ENCODE measurements at places on chromosomes 13 and 19.

GRCh38 chr19:56823956-56824355, 16.6 kb downstream of the PEG3 start:
- DNase-seq = no peak

- no peak for DNase-seq
Measured at GRCh38 chr13:98050041-98050466, 92.8 kb upstream of the FARP1 start.

DNA sequence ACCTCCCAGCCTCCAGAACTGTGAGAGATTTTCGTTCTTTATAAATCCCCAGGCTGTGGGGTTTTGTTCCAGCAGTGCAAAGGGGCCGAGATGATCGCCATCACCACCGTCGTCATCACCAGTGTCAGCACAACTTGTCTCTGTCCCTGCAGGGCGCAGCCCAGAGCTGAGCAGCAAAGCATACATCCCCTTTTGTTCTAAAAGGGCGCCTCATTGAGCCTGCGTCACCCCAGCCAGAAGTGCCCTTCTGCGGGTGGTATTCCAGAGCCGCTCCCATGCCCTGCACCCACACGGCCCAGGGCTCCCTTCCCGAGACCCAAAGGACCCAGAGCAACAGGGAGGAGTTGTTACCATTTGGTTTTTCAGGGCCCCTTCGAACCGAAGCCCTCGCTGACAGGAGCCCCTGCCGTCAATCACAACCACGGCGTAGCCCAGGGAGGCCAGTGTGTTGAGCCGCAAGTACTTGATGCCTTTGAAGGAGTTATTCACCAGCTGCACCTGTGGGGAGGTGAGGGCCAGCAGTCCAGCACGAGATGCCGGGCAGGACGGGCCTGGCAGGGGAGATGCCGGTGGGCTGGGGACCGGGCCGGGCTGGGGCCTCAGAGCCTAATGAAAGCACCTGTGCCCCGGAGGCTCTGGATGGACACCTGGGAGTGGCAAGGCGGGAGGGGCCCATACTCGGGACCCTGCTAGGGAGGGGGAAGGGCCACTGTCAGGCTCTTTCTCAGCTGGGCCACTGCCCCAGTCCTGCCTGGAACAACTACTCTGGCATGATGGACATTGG, 14.4 kb upstream of the MYDGF start:
- DNase-seq = no peak

DNA sequence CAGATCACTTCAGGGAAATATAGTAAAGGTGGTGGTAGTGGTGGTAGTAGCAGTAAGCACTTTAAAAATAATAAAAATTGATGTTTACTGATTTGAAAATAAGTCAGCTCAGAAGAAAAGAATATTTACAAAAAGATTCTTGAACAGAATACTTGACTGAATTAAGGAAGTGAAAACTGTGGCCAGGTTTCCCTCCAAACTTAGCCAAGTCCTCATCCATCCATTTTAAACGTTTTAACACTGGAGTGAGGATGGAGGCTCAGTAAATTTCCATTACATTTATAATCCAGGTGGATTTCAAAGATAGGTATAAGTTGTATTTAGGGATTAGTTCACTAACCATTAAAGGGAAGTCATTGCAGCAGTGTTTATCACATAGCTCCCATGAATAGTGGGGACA, 221.5 kb downstream of the RGCC start:
- DNase-seq = no peak

DNA sequence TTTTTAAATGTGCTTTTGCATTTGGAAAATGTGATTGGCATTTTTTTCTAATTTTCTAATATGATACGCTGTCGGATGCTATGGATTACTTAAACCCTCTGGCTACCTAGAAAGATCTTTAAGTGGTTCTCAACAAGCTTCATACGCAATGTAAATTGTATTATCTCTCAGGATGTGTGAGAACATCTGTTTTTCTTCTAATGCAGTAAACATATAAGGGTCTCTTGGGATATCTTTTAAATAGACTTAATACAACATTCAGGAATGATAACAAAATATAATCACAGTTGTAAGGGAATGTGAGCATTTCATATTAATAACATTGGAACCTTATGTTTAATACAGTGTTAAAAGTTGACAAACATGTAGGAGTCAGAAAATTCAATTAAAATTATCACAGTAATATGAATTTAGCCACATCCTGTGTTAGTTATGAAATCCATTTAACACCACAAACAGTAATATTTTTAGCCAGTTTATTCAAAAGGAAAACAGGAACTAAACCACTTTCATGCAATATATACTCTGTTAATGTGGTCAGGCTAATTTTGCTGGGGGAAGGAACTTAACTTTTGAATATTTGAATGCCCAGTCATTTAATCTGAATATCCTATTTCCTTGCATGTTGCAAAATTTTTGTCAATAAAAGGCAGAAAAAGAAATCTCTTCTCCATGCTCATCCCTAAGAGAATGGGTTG, 15.0 kb upstream of the ALOX5AP start:
- DNase-seq = no peak

- DNase-seq = no peak
Measured at GRCh38 chr13:30712536-30713532, 22.5 kb upstream of the ALOX5AP start.

DNA sequence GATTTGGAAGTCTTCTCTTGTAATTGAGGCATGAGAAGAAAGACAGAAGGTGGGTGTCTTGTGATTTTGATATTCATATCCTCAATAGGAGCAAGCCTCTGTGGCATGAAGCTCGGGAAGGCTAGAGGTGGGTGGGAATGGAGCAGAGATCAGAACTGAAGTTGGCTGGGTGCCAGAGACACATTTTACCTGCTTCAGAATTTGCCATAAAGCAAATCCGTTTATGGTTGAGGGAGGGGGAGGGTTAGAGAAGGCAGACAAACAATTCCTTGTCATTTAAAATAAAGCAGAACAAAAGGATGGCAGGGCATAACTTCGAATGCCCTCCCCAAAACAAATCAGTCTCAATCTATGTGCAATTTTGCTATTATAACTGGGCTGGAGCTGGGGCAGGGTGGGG, 305.9 kb downstream of the KLF5 start:
- DNase-seq = no peak

DNA sequence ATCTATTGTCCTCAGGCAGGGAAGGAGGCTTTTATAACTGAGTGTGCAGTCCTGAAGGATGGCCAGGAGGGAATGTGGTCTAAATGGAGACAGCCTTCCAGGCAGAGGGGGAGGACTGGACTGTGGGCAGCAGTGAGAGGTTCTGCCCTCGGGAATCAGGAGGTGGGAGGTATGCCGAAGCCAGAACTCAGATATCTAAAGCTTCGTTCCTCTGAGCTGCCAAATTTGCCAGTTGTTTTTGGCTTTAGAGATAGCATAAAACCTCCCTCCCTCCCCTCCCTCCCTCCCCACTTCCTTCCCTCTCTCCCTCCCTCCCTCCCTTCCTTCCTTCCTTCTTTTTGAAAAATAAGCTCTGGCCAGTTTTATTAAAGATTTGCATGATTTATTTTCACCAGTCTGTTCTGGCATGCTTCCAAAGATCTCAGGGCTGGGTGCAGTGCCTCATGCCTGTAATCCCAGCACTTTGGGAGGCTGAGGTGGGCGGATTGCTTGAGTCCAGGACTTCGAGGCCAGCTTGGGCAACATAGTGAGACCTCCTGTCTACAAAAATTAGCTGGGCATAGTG, 2.4 kb downstream of the MEDAG start:
- DNase-seq = no peak

DNA sequence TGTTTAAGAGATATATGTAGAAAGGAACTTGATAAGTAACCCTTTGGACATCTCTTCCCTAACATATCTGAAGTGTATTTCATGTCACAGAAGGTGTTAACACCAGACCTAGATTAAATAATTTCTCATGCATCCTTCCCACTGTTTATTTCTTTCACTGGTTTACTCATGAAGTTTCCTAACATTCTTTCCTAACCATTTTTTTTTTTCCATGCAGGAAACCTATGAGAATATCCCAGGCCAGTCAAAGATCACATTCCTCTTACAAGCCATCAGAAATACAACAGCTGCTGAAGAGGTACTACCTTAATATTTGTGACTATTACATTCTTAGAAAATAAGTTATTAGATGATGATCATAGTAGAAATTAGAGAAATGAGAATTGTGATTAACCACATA, 28.8 kb downstream of the IPO5 start:
- no peak for DNase-seq

- no peak for DNase-seq
Measured at GRCh38 chr13:113886561-113887112, 22.8 kb upstream of the GAS6 start.

DNA sequence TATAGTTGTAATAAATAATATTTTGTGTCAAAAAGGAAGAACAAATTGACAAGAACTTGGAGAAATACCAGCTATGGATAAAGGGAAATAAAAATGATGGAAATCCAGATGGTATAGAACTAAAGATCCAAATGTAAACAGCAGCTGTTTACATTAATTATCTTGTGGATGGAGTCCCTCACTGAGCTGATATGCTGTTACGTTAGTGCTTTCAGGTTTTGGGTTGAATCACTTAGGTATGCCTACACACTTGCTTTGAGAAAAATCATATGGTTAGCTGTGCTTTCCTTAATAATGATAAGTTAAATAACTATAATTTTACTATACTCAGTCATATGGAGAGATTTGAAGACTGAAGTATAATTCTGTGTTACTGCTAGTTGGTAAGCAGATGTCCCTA, 27.7 kb downstream of the WASF3 start:
- DNase-seq = no peak

DNA sequence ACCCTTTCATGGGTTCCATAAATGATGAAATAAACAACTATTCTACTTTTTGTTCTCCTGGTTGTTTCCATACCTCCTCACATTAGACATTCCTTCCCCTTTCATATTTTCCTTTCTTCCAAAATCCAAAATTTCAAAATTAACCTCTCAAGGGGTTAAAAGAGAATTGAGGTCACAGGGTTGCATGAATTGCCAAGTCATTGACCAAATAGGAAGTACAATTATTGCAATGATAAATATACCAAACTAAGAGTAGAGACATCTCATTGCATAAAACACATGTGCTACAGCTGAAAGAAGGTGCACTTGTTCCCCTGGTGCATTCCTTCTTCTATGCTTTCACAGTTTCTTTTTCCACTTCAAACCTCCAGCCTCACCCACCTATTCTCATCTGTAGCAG, 136.1 kb downstream of the KCTD12 start:
- DNase-seq = no peak

GRCh38 chr19:49148784-49149651, 6.2 kb downstream of the HRC start:
- peak; percentile 70 for DNase-seq

DNA sequence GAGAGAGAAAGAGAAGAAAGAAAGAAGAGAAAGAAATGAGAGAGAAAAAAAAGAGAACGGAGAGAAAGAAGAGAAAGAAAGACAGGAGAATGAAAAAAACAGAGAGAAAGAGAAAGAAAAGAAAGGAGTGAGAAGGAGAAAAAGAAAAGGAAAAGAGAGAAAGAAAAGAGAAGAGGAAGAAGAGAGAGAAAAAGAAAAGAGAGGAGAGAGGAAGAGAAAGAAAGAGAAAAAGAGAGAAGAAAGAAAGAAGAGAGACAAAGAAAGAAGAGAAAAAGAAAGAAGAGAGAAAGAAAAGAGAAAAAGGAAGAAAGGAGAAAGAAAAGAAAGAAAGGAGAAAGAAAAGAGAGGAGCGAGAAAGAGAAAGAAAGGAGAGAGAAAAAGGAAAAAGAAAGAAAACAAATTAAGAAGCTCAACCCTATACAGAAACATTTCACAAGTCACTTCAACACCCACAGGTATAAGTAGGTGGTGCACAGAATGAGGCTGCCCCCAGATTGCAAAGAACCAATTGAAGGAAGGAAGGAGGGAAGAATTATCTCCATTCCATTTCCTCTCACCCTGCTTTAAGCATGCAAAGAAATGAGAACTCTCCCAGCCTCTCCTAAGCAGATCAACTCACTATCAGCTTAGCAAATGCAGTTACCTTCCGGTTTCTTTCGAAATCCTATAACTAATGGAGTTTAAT, 98.8 kb upstream of the CACNA1A start:
- DNase-seq = no peak

- no peak for DNase-seq
Measured at GRCh38 chr13:54705738-54706137, 1677.1 kb downstream of the OLFM4 start.

DNA sequence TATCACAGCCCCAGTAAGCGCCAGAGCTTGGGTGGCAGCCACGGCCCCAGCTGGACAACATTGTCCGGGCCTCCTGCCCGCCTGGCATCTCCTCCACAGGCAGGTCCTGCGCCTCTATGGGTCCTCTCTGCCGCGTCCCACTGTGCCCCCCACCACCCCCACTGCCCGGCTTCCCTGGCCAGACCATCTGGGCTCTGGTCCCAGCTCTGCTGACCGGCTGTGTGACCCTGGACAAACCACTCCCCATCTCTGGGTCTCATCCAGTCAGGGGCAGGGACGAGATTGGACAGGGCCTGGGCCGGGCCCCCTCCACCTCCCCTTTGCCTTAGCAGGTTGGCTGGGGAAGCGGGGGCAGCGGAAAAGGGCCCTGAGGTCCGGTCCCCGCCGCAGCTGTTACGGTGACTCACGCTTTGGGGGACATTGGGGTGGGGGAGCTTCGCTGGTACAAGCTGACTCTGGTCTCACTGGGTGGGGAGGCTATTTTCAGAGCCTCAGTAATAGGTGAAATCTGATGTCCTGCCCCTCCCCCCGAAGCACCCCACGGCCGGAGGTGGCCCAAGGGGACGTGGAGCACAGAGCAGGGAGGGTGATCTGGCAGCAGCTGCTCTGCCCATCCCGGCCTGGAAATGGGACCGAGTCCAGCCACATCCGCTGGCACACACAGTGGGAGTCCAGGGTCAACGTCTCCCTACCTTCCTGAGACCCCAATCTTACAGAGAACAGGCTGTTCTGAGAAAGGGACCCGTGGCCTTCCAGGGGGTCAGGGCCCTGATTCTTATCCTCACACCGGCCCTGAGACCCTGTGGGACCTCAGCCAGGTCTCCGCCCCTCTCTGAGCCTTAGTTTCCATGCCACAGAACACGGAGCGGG, 9.1 kb downstream of the NFIC start:
- DNase-seq = no peak

GRCh38 chr13:79745081-79745480, 264.1 kb downstream of the NDFIP2 start:
- no peak for DNase-seq

DNA sequence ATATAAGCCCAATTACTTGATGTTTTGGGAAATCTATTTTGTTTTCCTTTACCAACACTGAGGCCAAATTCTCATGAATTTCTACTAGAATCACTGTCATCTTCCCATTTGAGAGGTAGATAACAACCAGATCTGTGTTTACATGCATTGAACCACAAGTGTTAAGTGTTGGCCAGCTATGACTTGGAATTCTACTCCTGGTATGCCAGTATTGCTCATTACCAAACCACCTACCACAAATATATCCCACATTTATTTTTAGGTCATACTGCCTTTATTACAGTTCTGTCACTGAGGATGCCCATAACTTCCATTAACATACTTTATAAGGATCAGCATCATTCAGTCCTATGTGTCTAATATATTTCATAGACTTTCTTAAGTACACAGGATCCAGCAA, 328.9 kb downstream of the DIAPH3 start:
- no peak for DNase-seq

DNA sequence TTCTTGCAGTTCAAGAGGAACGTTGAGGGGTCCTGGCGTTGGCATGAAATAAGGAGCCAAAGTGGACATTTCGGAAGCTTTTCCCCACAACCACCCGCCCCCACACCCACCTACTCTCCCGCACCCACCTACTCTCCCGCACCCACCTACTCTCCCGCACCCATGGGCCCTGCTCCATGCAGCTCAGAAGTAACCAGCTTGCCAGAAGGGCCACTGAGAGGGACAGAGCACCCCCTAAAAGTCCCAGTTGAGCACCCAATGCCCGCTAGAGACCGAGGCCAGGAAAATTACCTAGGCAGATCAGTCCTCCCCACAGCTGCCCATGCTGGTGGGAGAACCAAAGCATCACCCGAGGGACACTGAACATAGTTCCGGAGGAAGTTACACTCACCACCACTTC, 11.8 kb downstream of the VSTM2B start:
- DNase-seq = no peak

Measured in brain pericyte (primary cell).